SW 1271 (cell line): ENCODE measurements at places on chromosomes 12 and 14.
A peak's percentile ranks its signal among the peaks of the same experiment; 100 is the strongest.

DNA sequence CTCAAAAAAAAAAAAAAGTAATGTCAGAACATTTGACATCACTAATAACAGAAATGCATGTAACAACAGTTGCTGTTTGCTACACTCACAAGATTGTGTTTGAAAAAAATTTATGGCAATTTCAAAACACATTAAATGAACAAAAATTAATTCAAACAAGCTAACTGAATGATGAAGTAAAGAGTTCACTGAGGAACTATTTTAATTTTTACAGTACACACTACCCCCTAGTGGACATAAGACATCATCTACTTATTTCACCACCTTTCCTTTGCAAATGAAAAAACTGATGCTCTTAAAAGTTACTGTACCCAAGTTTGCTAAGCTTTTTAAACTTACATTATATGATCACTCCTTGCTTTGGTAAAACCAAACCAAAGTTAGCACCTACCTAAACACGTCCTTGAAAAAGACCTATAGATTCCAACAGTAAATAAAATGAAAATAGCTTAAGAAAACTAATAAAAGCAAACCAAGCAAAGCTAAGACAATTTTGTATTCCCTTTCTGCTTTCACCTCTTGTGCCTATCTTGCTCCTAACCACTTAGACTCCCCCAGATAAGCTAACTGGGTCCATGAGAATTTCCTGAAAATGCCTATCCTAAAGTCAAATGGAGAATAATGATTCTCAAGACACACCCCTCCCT is 22.2 kb downstream of the UBE2N start:
- no peak for DNase-seq

GRCh38 chr12:33653362-33653761 is 213.7 kb upstream of the SYT10 start:
- no peak for DNase-seq

DNA sequence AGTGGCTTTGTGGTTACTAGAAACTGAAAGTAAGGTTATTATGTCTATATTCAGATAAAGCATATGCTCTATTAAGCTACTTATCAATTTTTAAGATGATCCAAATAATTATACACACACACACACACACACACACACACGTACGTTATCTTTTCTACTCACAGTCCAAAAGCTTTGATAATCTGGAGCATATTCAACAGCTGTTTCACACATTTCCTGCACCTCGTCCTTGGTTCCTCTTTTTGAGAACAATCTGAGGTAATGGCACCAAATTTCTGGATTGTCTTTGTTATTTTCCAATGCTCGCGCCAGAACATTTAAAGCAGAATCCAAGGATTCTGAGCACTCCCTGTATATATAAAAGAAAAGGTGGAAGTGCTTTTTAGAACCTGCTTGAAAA is 37.5 kb downstream of the ZFC3H1 start:
- no peak for DNase-seq

GRCh38 chr14:56117765-56118610 is at the start of gene PELI2:
PELI2 (plus strand) TSS chr14:56118411; CDS start chr14:56118661, 250 bp downstream.
- DNase-seq = peak; percentile 61

GRCh38 chr12:116694653-116695463 is 43.0 kb downstream of the SPRING1 start:
- DNase-seq = no peak

DNA sequence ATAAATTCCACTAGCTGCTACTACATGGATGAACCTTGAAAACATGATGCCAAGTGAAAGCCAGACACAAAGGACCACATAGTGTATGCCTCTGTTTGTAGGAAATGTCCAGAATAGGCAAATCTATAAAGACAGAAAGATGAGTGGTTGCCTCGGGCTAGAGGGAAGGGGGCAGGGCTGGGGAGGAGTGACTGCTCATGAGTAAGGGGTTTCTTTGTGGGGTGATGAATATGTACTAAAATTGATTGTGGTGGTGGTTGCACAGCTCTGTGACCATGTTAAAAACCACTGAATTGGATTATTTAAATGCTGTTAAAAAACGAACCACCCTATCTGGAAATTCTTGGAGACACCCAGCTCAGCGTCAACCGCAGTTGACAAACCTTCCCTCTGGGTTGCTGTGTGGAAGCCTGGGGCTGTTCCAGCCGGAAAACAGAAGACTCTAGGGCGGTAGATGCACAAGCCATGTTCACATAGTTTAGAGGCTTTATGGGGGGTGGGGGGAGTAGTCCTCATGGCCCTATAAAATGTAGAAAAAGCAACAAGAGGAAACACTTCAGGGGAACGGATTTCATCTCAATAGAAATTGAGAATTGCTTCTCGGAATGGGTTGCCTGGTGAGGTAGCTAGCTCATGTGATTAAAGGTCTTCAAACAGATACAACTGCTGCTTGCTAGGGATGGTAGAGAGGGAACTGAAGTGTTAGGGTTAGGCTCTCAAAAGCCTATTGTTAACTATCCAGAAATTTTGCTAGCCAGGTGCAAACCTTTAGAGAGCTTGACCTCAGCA is 29.4 kb downstream of the RIN3 start:
- no peak for DNase-seq

- DNase-seq = no peak
Observed at GRCh38 chr12:66428261-66428660, 126.0 kb downstream of the HELB start.

GRCh38 chr12:34186492-34186891 is 164.2 kb downstream of the ALG10 start:
- peak; percentile 17 for DNase-seq

GRCh38 chr12:16349131-16349460 is 1.7 kb downstream of the MGST1 start:
- DNase-seq = no peak

- DNase-seq = no peak
Observed at GRCh38 chr14:30875788-30876053, 1.4 kb downstream of the COCH start.

- no peak for DNase-seq
Observed at GRCh38 chr14:100818221-100818699, 7.7 kb upstream of the MEG3 start.
